G401 (cell line): ENCODE measurements at places on chromosomes 7 and 10. TPM values are rescaled to one million over a fixed set of nuclear protein-coding genes. Genes with fewer than 3 reads are reported as not detected.

DNA sequence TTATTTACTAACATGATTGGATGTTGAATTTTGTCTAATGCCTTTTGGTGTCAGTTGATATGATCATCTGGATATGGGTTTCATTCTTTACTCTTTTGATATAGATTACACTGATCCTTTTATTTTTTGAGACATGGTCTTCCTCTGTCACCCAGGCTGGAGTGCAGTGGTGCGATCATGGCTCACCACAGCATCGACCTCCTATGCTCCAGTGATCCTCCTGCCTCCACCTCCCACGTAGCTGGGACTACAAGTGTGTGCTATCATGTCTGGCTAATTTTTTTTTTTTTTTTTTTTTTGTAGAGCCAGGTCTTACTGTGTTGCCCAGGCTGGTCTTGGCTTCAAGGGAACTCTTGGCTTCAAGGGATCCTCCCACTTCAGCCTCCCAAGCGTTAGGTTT lies 27.1 kb downstream of the BMS1 start:
- DNase-seq, result no peak

- DNase-seq, result no peak
Observed at GRCh38 chr7:29039821-29040578, 81.9 kb upstream of the TRIL start.

DNA sequence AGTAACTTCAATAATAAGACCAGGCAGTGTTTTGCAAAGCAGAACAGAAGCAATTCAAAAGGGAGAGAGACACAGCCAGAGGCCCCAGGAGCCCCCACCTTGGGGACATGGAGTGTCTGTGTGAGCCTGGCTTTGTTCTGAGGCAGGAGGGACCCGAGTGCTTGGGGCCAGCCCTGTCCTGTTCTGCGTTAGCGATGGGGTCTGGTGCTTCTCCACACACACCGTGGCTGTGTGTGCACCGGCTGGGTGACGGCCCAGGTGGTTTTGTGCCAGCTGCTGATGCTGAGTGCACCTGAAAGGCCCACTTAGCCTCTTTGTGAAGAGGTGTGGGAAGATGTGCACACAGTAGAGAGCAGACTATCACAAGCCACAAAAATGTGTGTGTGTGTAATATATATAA lies 468.9 kb downstream of the DNAJB6 start:
- DNase-seq, result no peak

GRCh38 chr10:34622945-34623344 lies 192.2 kb downstream of the PARD3 start:
- no peak for DNase-seq

Gene C10orf67
- total RNA-seq, result not detected in 2 replicates

GRCh38 chr10:68684413-68684812 lies 36.6 kb upstream of the CCAR1 start:
- DNase-seq, result no peak

Gene CHAT
- not detected in 2 replicates for total RNA-seq

Gene CXCL12
- not detected in 2 replicates for total RNA-seq

DNA sequence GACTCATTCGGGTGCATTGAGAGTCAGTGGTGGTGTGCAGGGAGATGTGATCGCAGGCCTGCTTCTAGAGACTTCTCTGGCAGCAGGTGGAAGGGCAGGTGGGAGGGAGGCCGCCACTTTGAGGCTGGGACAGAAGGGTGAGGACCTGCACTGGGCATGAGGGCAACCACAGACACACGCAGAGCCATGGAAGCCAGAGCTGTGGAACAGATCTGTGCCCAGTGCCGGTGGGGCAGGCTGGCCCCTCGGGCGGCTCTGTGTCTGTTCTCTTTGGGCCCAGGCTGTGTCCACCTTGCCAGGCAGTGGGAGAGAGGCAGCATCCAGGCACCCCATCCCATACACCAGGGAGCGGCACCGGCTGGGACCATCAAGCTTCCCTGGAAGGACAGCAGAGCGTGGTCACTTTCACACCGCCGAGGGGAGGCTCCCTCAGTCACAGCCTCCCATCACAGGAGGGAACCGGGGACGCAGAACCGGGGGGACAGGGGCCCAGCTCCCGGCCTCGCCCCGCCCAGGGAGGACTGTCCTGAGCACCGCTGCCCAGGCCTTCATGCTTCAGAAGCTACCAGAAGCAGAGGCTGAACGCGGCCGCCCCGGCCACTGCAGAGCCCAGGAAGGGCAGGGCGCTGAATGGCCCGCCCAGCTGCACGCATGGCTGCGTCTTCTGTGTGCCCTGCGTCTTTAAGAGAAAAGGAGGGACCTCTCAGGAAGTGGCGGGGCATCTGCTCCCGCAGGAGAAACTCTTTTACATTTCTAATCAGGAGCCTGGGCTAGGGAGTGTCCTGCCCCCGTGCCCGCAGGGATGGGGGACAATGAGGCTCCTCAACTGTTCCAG lies 32.1 kb downstream of the EN2 start:
- DNase-seq, result peak; percentile 74
